ENCODE measurements at places on chromosomes 7 and 10.

DNA sequence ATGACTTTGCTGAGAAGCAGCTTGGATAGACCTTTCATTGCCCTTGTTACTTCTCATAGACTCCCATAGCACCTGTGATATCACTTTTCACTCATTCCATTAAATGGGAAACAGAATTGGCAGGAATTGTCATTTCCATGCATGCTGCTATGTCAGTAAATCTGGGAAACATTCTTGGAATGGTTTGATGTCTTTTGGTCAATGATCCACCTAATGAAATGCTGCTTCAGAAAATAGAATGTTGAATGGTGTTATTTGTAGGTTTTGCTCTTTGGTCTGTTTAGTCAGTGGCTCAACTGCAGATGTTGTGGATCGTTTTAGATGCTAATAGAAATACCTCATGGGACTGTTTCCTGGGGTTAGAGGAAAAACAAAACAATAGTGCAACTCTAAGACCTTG is 127.8 kb downstream of the PLPP4 start:
- DNase-seq, result no peak

DNA sequence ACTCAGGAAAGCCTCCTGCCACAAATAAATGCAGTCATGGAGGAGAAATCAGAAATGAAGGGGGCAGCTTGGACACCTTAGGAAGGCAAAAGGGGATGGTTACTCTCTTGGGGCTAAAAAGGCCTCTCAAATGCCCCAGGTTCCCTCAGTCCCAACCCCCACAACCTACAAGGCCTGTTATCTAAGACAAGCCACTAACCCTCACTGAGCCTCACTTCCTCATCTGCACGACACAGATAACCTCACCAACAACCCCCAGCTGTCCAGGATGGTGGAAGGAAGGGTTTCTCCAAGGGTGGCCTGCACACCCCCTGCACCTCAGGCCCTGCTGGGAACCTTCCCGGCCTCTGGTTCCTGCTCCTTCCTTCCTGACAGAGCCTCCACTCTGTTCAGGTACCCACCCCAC is 29.2 kb downstream of the SORBS1 start:
- no peak for DNase-seq

DNA sequence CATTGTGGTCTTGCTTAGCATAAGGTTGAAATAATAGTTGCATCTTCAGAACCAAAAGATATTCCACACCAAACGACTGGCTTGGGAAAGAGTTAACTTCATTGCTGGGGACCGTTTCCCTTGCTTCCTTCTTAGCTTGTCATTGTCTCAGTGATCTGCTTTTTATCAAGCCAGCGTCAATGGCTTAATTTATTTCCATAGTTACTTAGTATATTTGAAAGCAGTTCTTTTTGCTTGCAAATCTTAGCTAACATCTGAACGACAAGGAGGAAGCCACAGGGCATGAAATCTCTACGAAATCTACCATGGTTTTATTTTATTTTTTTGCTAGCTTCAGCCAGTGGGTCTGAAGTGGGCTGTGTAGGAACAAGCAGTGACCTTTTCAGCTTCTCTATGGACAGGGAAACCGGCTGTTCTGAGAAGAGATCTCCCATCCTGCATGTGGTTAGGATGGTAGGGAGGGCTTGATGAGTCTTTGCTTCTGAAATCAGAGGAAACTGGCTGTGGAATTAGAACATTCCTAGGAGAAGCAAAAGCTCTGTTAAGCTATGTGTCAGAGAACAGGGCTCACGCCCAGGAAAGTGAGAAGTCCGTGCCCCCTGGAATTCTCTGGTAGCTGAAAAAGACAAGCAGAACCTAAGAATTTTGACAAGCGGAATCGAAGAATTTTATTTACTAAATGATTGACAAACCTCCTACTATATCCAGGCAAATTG is 8.0 kb downstream of the SLC18A2 start:
- no peak for DNase-seq

- no peak for DNase-seq
Measured at GRCh38 chr10:110174201-110174600, 33.2 kb upstream of the MXI1 start.

DNA sequence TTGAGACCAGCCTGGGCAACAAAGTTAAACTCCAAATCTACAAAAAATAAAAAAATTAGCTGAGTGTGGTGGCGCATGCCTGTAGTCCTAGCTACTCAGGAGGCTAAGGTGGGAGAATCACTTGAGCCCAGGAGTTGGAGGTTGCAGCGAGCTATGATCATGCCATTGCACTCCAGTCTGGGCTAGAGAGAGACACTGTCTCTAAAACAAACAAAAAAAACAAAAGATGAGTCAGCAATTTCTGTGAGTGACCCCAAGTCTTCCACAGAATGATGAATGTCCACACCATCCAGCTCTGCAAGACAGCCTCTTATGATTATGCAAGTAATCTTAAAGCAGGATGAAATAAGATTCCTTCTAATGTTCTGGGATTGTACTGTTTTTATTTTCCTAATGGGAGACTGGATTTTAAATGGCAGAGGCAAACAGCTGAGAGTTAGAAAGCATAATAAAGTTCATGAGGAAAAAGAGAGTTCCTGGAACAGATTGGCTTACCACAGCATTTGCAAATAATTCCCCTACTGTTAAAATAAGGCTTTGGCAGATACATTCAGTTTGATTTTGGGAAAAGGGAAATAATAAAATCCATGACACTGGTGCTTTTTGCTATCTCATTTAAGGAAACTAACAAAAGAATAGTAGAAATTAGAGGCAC is 18.9 kb upstream of the PRKAR2B start:
- no peak for DNase-seq

- DNase-seq, result no peak
Measured at GRCh38 chr10:1392127-1392526, 335.9 kb downstream of the WDR37 start.

- peak; percentile 42 for DNase-seq
Measured at GRCh38 chr7:4809091-4809591, 33.7 kb downstream of the AP5Z1 start.

DNA sequence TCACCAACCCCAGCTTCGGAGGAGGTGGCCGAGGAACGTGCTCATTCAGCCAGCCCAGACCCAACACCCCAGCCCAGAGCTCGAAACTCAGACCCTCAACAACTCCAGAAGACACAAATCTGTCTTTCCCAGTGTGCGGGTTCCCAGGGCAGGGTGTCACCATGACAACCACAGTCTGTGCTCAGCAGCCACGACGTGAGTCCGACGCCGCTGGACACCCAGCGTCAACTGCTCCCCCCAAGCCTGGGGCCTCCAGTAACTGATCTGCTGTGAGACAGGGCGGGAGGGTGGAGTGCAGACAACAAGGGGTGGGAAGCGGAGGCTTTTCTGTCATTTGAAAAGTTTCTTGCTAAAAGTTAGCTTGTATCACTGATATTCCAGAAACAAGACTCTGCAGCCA is 167.2 kb downstream of the MAD1L1 start:
- no peak for DNase-seq

DNA sequence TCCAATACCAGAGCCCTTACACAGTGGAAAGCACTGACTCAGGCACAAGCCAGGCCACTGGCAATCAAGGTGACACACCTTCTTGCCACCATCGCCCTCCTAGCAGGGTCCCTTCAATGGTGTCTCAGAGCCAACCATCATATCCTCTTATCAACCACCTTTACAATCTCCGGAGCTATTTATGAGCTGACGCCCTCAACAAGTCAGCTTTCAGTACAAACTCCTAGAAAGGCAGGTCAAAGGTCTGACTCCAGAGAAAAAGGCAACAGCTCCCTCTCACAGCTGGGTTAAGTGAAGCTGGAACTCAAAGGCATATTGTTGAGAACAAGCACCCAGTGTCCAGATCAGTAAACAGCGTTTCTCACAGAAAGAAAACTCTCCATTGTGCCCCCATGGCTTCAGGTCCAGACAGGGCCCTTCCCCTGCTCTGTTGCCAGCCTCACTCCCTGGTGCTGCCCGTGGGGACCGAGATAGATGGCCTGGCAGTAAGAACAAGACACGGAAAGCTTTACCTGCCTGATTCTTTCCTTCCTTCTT is 2.4 kb downstream of the ZNF3 start:
- DNase-seq, result no peak

DNA sequence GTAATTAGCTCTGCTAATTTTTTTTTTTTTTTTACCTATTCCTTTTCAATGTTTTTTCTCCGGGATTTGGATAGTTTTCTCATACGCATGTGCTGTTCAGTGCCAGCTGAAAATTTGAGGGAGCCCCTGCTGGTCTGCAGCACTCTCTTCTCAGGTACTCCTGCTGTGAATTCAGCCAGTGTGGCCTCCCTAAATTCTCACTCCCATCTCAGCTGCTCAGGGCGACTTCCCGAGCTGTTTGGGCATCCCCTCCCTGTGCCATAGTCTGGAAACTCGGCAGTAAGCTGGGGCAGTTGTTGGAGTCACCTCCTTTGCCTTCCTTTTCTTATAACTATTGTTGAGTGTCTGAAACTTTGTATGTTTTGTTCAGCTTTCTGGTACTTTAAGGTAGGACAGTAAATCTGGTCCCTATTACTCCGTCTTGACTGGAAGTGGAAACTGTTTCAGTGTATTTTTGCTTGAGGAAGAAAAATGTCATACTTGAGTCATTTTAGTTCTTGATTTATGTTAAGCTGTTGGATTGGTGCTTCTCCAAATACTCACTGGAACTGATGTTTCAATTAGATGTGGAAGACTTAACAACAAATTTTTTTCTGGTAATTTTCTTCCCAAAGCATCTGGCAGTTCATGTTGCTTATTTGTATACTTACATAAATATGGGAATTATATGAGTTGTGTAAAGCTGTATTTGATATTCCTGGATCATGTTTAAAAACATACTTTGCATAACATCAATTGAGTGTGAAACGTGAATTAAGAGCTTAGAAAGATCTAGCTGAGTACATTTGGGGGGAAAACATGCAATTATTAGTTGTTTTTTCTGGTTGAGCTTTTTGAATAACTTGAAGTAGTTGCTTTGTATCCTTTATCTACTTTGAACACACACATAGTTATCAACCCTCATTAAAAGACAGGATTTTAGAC is 33.7 kb downstream of the MINPP1 start:
- DNase-seq, result no peak

GRCh38 chr7:150978126-150978789 is at the start of gene KCNH2:
KCNH2 (minus strand) TSS chr7:150978321; CDS start chr7:150977913, 408 bp downstream.
- DNase-seq, result peak; percentile 52

GRCh38 chr7:74181821-74182220 is 7.7 kb downstream of the EIF4H start:
- DNase-seq, result no peak

- DNase-seq, result no peak
Measured at GRCh38 chr7:138515001-138515528, 55.0 kb downstream of the TRIM24 start.

DNA sequence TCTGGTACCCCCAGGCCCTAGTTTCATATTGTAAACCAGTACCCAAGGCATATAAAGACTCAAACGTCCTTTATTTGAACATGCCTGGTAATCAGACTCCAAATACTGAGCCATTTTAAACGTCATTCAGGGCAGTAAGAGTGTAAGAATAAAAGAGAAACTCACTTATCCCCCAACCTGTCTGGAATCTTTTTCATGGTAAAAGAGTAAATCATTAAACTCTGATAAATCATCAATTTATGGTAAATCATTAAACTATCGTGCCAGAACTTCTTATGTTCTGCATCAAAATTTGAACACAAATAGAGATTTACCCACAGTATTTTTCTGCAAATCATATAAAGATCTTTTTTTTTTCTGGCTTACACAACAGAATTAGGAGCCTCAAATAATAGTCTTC is 734.3 kb upstream of the POT1 start:
- DNase-seq, result no peak

DNA sequence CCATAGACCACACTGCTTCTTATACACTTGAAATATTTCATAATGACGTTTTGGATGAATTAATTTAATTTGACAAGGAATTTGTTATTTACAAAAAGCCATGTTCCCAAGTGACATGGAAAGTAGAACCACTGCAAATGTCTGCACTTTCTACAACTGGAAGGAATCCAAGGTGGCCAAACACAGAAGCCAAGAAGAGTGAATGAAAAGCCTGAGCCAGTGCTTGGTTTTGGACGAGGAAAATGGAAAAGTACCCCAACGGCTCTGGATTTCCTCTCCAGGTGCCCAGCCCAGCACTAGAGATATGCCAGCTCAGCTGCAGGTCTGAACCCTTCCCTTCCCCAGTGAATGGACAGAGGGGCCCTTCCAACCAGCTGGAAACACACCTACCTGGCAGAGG is 279.4 kb downstream of the TNS3 start:
- DNase-seq, result no peak

DNA sequence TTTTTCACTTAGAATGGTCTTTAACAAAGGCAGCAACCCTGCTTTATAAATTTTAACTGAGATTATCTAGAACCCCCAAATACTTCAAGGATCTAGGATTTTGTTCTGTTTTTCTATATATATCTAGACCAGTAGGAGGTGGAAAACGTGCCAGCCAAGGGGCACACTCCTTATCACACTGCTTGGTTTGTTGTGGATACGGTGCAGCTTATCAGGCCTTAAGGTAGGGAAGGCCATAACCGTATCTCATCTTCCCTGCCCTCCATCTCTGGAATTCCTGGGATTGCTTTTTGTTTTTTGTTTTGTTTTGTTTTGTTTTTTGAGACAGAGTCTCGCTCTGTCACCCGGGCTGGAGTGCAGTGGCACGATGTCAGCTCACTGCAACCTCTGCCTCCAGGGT is 75.4 kb downstream of the MPLKIP start:
- no peak for DNase-seq

DNA sequence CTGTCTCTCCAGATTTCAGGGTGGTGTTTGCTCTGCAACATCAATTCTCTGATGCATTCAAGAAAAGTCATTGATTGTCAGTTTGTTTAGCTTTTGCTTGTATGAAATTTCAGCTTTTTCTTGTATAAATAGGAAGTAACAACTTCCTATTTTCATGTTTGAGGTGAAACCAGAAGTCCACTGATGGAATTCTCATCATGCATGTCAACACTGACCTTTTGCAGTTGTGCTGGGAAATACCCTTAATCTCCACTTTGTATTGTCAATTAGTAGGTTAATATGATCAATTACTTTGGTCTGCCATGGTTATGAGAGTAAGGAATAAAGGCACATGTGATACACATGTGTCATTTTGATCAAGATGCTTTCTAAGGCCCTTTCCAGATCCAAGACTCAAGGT is 208.8 kb upstream of the HPS1 start:
- DNase-seq, result no peak

DNA sequence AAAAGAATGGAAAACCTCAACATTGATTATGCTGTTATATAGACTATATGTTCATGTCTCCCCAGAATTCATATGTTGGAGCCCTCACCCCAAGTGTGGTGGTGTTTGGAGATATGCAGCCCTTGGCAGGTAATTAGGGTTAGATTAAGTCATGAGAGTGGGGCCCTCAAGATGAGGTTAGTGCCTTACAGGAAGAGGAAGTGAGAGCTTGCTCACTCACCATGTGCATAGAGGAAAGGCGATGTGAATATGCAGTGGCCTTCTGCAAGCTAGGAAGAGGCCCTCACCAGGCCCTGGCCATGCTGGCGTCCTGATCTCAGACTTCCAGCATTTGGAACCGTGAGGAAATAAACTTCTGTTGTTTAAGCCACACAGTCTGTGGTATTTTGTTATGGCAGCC is 14.8 kb downstream of the ZNF33A start:
- DNase-seq, result no peak

- DNase-seq, result no peak
Measured at GRCh38 chr10:103750836-103751235, 104.5 kb downstream of the SH3PXD2A start.

- DNase-seq, result peak; percentile 92
Measured at GRCh38 chr10:72691863-72692743, at the start of gene MCU. MCU (plus strand) TSS chr10:72692143; CDS start chr10:72692152, 9 bp downstream.

GRCh38 chr7:106224797-106225196 is 60.0 kb downstream of the NAMPT start:
- no peak for DNase-seq

- DNase-seq, result no peak
Measured at GRCh38 chr10:84846658-84847316, 518.4 kb downstream of the CCSER2 start.

GRCh38 chr7:157438121-157439025 is 101.6 kb downstream of the DNAJB6 start:
- DNase-seq, result no peak

Measured in CD4-positive, alpha-beta T cell treated with Interleukin-12 subunit alpha and Interleukin-12 subunit beta, for 1 hour (primary cell).